ENCODE measurements at places on chromosomes 6 and 20.
A peak's percentile ranks its signal among the peaks of the same experiment; 100 is the strongest.

- DNase-seq, result peak; percentile 55
Measured at GRCh38 chr6:144657691-144658090, 372.6 kb downstream of the UTRN start.

DNA sequence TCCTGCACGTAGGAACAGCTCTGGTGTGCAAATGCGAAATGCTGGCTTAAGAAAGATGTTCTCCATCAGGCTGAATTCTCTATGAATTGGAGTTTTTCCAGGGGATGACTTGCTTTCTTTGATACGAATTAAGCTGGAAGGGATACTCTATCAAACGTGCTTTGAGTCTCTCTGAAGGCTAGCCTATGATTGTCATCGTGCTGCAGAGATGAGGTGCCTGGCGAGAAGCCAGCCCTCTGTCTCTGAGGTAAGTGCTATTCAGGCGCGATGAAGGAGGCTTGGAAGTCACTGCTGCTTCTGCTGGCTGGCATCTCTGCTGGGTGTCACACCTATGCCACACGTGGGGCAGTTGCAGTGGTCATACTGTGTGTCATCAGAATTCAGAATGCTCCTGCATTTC lies 223.7 kb downstream of the TAF4 start:
- no peak for DNase-seq

GRCh38 chr6:26524722-26525370 lies 13.3 kb upstream of the HMGN4 start:
- DNase-seq, result no peak

DNA sequence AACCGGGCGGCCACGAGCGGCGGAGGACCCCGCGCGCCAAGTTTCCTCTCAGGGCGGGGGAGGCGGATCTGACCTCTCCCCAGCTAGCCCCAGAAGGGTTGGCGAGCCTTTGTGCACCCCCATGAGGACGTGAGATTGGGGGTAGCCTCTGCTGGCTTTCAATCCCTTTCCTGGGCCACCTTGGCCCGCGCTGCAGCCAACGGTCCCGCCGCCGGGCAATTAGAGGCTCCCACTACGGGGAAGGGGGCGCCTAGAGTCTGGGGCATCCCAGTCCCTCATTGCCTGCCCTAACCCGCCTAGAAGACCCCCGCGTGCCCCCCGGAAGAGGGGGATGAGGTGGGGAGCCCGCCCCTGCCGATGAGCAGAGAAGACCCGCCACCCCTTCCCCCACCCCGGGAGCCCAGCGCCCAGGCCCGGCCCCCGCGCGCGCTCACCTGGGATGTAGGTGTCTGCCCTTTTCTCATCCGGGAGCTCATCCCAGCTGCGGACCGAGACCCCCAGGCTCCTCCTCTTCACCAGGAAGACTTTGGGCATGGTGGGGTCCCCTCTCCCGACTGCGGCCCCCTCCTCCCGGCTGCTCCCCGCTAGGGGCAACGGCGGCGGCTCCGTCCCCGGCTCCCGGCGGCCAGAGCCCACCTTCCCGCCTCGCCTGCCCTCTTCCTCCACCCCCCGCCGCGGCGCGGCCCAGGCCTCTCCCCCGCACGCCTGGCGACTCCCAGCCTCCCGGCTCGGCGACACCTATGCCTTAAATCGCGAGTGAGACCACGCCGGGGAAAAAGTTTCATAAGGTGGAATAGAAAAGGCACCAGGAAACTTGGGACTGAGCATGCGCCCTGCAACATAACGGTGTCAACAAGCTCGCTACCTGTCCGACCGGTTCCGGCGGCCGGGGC lies at the start of gene OVOL2:
Gene OVOL2 (minus strand): TSS at position 816 of the 893 bp plus-strand sequence. CDS start 282 bp downstream, at position 534.
- DNase-seq, result no peak

GRCh38 chr6:88301888-88302768 lies 136.0 kb upstream of the CNR1 start:
- no peak for DNase-seq

GRCh38 chr20:2047456-2048092 lies 53.7 kb upstream of the PDYN start:
- DNase-seq, result no peak

DNA sequence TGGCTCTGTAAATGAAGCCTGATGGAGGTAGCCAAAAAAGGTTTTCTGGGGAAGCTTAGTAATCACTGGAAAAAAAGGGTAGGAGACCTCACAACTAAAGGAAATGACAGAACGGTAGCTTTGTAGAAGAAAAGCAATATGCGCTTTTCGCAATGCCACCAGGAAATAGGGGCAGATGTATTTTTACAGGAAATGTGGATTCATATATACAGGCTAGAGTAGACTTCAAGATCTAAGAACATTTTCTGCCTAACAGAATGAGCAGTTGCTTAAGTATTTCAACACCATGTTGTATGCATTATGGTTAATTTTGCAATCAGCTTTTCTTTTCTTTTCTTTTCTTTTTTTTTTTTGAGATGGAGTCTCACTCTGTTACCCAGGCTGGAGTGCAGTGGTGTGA lies 219.6 kb downstream of the CD83 start:
- DNase-seq, result no peak

GRCh38 chr20:57736738-57737347 lies 27.0 kb upstream of the PMEPA1 start:
- DNase-seq, result no peak

GRCh38 chr20:52190437-52191131 lies 995 bp downstream of the ZFP64 start:
- DNase-seq, result no peak

DNA sequence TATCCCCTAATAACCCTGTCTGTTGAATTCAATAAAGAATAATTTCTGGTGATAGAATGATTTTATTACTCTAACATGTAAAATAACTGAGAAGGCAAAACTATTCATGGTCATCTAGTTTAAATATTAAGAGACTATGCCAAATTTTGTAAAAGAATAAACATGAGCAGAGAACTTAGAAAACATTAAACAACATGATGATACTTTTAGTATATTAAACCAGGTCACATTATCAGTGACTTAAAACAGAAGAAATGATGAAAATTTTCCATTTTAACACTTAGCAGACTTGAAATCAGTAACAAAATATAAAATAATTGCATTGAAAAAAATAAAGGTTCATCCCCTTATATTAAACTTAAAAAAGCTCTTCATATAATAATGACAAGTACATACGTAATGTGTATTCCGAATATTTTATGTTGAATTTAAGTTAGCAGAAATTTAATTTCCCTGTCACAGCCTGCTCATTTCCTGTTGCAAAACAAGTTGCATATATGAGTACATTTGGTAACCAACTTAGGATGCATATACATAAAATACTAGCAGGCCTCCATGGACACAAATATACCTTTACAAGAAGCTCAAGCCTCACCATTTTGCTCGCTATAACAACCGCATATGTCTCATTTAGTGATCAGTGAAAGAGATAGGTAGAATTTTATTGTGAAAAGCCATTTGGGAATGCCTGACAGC lies 40.6 kb downstream of the DTNBP1 start:
- DNase-seq, result no peak

DNA sequence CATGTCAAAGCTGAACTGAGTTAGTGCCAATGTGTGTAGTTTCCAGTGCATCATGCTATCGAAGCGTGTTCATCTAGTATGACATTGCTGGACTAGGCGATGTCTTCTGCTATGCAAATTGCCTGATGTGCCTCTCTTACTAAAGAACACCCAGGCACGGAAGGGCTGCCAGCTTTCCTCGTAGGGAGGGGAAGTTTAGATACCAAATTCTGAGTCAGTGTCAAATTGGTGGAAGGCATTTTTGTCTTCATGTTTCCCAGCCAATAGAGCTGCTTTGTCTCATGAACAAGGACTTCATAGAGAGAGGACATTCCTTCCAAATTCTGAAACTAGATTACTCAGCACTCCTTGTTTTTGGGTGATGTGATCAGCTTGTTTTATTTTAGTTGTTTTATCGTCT lies 320.1 kb downstream of the BTBD3 start:
- DNase-seq, result no peak

DNA sequence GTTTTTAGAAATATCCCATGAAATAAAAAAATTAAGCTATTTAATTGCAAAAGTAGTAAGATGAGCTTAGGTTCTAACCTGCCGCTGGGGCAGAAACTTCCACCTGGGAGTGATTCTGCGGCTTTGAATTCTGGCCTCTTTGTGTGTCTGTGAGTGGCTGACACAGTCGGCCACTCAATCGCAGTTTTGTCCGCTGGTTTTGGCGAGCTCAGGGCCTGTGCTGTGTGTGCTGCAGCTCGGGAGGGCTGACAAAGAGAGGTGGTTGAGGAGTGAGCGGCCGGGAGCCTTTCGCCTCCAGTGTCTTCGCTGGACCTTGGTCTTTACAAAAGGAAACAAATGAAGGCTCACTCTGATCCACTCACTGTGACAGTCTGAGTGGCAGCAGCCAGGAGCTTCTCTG lies 128.4 kb downstream of the TIAM2 start:
- no peak for DNase-seq

DNA sequence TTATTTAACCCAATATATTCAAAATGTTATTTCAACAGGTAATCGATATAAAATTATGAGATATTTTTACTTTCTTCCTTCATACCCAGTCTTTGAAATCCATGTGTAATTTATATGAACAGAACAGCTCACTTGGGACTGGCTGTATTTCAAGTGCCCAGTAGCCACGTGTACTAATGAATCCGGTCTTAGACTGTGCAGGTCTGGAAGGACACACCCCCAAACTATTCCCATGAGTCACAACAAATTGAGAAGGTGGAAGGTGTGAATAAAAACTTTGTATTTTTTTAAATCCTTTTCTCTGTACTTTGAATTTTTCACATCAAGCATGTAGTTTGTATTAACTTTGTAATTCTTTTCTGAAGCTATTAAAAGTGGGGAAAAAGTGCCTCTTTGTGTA lies 2.8 kb downstream of the UNC5CL start:
- DNase-seq, result no peak

DNA sequence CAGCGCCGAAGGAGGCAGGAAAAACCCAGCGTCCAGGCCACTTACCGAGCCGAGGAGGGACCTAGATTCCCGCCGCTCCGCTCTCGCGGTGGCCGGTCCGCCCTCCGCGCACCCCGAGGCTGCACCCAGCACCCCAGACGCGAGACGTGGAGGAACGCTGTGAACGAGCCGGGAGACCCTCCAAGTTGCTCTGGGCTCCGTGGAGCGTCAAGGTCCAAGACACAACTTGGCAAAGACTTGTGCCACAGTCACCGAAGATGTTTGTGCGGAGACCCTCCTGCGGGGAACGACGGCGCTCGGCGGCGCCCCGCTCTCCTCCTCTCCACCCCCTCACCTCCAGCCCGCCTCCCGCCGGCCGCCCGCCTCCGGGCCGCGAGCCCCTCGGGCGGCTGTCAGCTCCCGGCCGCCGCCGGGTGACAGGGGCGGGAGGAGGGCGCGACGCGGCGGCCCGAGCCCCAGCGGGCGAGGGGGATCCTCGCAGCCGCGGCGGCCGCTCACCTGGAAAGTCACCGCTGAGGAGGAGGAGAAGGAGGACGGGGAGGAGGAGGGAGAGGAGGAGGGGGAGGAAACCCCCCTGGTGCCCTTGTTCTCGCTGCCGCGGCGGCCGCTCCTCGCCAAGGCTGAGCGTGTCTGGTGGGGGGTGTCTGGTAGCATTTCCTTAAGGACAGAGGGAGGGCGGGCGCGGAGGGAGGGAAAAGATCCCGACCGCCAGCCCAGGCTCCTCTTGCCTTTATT lies 637 bp upstream of the HIVEP2 start:
- DNase-seq, result no peak

GRCh38 chr20:25053255-25054031 lies 4.5 kb downstream of the ACSS1 start:
- no peak for DNase-seq

GRCh38 chr20:50020288-50020687 lies 37.5 kb downstream of the SNAI1 start:
- no peak for DNase-seq

DNA sequence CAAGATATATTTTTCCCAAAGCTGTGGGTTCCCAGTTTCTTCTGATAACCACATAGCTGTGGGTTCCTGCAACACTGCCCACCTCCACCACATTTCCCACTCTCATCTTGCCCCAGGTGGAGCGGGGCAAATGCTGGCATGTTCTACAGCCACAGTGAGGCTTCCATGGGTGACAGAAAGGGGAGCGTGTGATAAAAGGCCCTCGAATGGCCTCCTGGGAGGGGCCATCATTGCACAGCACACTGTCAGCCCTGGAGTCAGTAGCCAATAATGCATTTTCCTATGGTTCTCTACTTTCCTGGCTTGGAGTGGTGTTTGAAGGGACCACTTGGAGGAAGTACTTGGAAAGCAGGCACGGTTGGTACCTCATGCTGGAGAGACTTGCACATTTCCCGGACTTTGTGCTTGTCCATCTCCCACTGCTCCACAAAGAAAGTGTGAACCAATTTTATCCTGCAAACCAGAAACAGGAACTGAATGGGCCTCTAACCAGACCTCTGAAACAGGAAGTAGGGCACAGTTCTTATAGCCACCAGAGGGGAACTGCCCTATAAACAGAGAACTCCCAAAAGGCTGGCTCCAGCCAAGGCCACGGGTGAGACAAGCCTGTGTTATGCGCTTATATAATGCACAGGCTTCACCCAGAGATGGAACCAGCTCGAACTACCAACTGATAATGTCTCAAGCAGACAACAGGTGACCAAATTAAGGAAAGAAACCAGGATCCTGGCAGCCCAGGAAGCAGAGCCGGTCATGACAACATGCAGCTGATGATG lies 8.6 kb downstream of the MAP3K5 start:
- no peak for DNase-seq

GRCh38 chr6:11974089-11974488 lies 38.0 kb upstream of the HIVEP1 start:
- DNase-seq, result no peak

- DNase-seq, result no peak
Measured at GRCh38 chr6:132728616-132729015, 14.8 kb upstream of the VNN1 start.

DNA sequence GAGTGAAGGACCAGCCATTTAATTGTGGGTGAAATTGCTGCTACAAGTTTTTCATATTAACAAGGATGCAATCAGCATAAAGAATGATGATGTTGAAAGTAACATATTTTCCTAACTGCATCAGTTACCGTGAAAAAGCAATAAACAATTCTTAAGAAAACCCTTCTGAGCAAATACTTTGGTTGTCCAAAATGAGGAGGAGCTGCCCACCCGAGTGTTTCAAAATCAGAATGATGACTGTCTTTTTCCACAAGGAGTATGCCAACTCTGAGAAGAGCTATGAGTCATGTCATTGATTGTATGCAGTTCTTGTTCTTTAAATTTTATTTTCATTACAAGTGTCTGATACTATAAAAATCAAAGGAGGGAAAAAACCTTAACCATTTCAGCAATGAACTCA lies 470.5 kb downstream of the COL12A1 start:
- no peak for DNase-seq

- DNase-seq, result no peak
Measured at GRCh38 chr6:165910184-165910966, 247.3 kb upstream of the PDE10A start.

GRCh38 chr20:20085812-20086211 lies 33.5 kb downstream of the CFAP61 start:
- no peak for DNase-seq

DNA sequence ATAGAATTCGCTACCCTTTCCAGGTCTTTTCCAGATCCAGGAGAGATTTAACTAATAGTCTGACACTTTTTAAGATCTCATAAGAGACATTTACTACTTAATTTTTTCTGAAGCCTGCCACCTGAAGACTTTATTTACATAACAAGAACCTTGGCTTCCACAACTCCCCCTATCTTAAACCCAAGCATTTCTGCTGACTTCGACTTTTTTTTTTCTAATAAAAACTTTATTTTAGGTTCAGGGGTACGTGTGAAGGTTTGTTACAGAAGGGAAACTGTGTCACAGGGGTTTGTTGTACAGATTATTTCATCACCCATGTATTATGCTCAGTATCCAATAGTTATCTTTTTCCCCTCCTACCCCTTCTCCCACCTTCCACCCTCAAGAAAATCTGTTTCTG lies 64.9 kb upstream of the OR14J1 start:
- DNase-seq, result no peak

Measured in NT2/D1 (cell line).